ENCODE measurements at places on chromosomes 7 and 10. TPM values are rescaled to one million over a fixed set of nuclear protein-coding genes. Genes with fewer than 3 reads are reported as not detected.

Gene ACSM6
- total RNA-seq, result not detected

Gene PRKG1
- 0.26 TPM for total RNA-seq

Gene ANKRD22
- not detected for total RNA-seq

Gene ANKRD2
- 0.35 TPM for total RNA-seq

Gene MYOF
- 0.96 TPM for total RNA-seq

Gene OR6B1
- not detected for total RNA-seq

Gene SPDYE3
- not detected for total RNA-seq

Gene ZNF736
- 28.8 TPM for total RNA-seq

All from T-cell (primary cell).